ENCODE measurements at places on chromosomes 2 and 18. TPM values are rescaled to one million over a fixed set of nuclear protein-coding genes. Genes with fewer than 3 reads are reported as not detected.
A peak's percentile ranks its signal among the peaks of the same experiment; 100 is the strongest.

Gene IL36A
- not detected for total RNA-seq

Gene SLC9A4
- total RNA-seq: not detected

Gene AQP12A
- total RNA-seq: 130 TPM

Gene FOXD4L1
- total RNA-seq: 0.52 TPM

Gene IL1R2
- total RNA-seq: not detected

Gene ACMSD
- 0.52 TPM for total RNA-seq

Gene SMAD7
- total RNA-seq: 44.5 TPM

DNA sequence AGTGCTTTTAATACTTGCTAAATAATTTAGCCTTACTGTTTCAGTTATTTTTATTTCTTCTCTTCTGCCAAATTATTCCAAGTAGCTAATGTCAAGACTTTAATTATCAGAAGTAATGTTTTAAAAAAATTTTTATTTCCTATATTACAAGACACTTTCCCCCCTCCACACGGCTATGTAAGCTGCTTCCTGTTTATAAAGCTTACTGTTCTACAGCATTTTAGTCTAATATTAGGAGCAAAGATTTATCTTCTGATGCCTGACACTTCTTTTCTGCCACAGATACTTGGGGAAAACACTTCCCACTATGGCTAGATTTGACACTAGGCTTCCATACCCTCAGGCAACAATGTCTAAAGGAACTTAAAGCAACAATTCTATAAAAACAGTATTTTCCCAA lies 62.3 kb downstream of the ROCK1 start:
- DNase-seq: no peak

GRCh38 chr2:204664708-204665121 lies 119.4 kb downstream of the PARD3B start:
- DNase-seq: no peak

- no peak for DNase-seq
Observed at GRCh38 chr2:170086751-170087412, 91.1 kb upstream of the MYO3B start.

- DNase-seq: peak; percentile 75
Observed at GRCh38 chr2:43161650-43162510, 64.5 kb downstream of the ZFP36L2 start.

DNA sequence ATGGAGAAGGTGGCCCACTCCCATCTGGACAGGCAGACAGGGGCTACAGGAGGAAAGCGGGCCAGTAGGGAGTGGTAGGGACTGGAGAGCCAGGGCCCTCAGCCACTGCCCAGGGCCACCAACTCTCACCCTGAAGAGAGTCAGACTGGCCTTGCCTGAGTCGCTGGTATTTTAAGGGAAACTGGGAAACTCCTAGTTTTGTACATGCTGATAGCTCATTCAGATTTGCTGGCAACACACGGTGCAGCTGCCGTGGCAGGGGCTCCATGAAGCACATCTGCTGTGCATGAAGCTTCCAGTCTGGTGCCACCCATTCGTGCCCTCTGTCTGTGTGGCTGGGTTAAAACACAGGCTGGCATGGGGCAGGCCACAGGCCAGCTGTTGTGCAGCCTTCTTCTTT lies 137.3 kb upstream of the GLI2 start:
- DNase-seq: no peak

- no peak for DNase-seq
Observed at GRCh38 chr18:59279193-59279592, 5.9 kb upstream of the RAX start.

DNA sequence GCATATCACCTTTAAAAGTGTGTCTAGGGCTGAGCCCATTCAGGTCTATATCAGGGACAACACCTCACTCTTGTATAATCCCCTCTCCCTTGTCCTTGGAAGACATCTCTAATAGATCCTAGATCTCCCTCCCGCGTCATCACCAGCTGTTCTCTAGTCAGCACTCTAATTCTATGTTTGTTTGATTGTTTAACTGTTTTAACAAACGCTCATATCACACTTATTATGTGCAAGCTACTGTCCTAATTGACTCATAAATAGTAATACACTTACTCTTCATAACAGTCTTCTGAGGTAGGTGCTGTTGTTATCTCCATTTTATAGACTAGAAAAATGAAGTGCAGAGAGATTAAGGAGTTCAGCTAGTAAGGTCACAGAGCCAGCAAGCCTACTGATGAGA lies 1.6 kb upstream of the ERMN start:
- no peak for DNase-seq

DNA sequence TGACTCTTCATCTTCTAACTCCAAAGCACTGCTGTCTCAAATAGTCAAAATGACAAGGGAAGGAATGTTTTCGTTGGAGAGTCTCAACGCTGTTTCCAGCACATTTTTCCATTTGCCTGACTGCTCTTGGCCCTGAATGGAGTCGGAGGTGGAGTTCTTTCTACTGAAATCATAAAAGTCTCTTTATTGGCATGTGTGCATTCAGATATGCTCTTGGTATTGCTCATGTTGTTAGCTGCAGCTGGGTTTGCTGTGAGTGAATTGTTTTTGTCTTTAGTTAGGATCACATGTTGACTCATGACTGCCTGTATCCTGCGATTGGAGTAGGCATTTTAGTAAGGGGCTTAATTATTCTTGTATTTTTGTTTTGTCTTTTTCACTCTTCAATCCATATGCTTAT lies 16.8 kb downstream of the TMEM17 start:
- DNase-seq: no peak

- no peak for DNase-seq
Observed at GRCh38 chr18:23238651-23239349, 103.5 kb downstream of the CABLES1 start.

- DNase-seq: no peak
Observed at GRCh38 chr18:13568443-13569392, 157.6 kb downstream of the FAM210A start.

GRCh38 chr2:66301022-66301766 lies 133.7 kb upstream of the MEIS1 start:
- no peak for DNase-seq

GRCh38 chr2:164015328-164016123 lies 279.7 kb upstream of the FIGN start:
- peak; percentile 5 for DNase-seq

GRCh38 chr18:43588838-43589237 lies 311.5 kb upstream of the SYT4 start:
- DNase-seq: no peak

DNA sequence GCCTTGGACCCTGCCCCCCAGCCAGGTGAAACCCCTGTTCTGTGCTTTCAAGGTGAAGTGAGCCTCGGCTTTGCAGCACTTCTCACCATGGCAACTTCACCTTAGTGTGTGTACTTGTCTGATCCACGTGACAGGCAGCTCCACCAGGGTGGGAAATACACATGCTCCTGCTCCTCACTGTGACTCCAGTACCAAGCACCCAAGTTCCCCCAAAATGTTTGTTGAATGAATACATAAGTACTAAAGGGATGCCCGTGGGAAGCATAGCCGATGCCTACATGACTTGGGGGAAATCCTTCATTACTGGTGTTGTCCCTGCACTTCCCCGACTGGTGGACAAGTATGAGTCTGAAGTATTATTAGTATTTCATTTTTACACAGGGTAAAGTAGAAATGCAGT lies 41.8 kb upstream of the GBX2 start:
- DNase-seq: no peak

- DNase-seq: no peak
Observed at GRCh38 chr18:67132919-67133318, 383.6 kb downstream of the DSEL start.

DNA sequence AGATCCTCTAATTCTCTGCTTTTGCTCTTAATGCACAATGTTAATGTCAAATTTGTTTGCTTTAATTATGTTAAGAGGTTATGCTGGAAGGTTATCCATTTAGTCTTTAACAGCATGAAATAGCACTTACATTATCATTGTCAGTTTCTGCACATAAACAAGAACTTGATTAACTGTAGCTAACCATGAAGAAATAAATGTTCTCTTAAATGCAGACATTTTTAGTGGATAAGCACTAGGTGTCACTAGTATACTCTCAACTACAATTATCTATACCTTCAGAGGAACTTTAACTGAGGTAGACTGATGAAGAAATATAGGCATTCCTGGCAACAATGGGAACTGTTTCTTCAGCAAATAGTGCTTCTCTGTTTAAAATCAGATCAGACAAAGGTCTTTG lies 178.8 kb upstream of the CHST9 start:
- DNase-seq: no peak

GRCh38 chr2:71494523-71495155 lies 41.3 kb downstream of the DYSF start:
- DNase-seq: no peak

DNA sequence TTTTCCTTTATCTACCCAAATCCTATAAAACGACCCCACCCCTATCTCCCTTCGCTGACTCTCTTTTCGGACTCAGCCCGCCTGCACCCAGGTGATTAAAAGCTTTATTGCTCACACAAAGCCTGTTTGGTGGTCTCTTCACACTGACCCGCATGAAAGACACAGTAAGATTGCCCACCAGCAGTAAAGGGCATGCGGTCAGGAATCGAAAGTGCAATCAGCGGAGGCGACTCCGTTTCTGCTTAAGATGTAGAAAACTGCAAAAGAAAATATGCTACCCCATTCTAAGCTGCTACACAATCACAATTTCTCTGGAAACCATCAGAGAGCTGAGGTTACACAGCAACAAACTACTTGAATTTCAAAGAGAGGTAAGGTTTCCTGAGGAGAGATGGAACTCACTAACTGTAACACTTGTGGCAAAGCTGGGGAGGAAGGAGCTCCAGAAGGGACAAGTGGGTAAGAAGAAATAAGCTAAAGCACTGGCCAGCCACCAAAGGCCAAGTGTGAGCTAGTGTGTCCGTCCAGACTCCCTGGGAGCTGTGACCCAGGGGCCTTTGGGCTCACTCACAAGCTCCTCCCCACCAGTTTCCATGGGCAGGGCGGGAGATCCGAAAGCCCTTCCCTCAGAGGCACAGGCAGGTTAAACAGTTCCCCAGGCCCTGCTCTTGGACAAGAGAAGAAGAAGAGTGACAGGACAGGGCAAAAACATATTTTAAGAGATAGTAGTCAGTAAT lies 72.8 kb upstream of the TGFA start:
- DNase-seq: no peak

- no peak for DNase-seq
Observed at GRCh38 chr2:16205631-16206030, 265.3 kb downstream of the MYCN start.

DNA sequence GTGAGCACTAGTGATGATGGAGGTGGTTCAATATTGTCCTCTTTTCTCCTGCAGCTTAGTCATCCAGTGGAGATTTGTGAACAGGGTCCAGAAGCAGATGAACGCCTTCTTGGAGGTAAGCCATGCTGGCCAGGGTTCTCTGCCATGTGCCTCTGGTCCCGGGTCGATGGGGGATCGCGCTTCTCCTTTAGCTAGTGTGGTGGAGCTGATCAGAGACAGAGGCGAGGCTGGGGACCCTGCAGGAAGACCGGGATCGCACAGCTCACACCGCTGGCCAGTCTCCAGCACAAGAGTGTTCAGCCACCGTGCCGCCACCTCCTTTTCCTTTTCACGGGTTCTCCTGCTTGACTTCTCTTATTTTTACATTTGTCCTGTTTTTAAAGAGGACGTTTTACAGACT lies 243.4 kb downstream of the ALPK2 start:
- no peak for DNase-seq

DNA sequence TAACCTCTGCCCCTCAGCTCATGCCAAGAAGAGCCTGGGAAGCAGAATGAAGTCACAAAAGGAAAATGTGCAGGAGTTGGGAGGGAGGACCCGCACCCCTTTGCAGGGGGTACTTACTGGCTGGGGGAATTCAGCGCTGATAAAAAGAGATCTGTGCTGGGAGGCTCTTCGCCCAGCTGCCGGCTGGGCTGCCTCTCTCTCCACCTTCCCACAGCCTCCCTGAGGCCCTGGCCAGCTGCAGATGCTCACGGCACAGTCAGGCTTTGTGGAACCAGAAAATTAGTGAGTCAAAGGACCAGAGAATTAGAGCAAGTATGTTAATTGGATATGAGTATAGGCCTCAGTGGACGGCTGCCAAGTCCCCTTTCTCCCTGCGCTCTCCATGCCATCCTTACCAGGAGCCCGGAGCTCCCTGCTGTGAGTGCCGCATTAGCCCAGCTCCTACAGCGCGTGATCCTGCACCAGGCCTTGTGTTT lies 181.7 kb upstream of the SH3BP4 start:
- no peak for DNase-seq

Measured in body of pancreas (tissue), 4 donors.